Activated CD8-positive, alpha-beta T cell treated with anti-CD3 and anti-CD28 coated beads, Interleukin-2, amount 10 ng/mL, durations not matched to agents 7 days and 5 days (primary cell): ENCODE measurements at places on chromosomes 13 and 19. TPM values are rescaled to one million over a fixed set of nuclear protein-coding genes. Genes with fewer than 3 reads are reported as not detected.

ERICH6B gene
- not detected for total RNA-seq

- no peaks in the 10 kb centered on the region for H3K27me3 ChIP-seq
- DNase-seq = no peak
- H3K4me1 ChIP-seq = no peaks in the 10 kb centered on the region
- no peak overlapping the region for H3K27ac ChIP-seq
Observed at GRCh38 chr19:6213266-6213595, 66.5 kb downstream of the MLLT1 start.

PABPC3 gene
- total RNA-seq = 0.63 TPM

STK11 gene
- 70.8 TPM for total RNA-seq

CD33 gene
- 2.3 TPM for total RNA-seq

ZNF560 gene
- 0.40 TPM for total RNA-seq

DNA sequence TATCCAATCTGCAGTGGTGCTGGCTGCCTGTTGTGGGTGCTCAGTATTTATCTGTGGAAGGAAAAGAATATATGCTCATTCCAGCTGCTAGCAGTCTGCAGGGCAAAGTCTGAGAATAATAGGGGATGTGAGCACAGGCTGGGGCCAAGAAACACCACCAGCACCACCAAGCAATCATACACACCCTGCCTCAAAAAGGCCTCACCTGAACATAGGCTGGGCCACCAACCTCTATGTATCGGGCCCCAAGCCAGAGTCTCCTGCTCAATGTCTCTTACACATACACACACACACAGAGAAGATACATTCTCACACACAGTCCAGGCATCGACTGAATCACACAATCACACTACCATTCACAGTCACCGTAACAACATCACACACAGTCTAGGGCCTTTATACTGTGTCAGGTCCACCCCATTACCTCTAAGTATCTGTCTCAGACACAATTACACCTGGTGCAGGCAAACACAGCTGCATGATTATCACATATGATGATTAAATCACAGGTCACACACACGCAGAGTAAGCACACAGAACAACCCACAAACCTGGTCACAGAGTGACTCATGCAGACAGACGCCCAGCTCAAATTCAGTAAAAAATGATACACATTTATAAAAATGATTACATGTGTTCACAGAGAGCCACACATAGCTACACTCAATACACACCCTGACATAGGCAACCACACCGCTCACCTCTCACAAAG is 1.3 kb upstream of the ZSCAN22 start:
- H3K4me3 ChIP-seq = no peak overlapping the region
- no peak overlapping the region for H3K27ac ChIP-seq
- H3K4me1 ChIP-seq = peaks cover 9% of the 10 kb centered on the region
- no peaks in the 10 kb centered on the region for H3K27me3 ChIP-seq

KIR2DL3 gene
- total RNA-seq = 0.24 TPM

AMH gene
- total RNA-seq = 10.3 TPM

DNA sequence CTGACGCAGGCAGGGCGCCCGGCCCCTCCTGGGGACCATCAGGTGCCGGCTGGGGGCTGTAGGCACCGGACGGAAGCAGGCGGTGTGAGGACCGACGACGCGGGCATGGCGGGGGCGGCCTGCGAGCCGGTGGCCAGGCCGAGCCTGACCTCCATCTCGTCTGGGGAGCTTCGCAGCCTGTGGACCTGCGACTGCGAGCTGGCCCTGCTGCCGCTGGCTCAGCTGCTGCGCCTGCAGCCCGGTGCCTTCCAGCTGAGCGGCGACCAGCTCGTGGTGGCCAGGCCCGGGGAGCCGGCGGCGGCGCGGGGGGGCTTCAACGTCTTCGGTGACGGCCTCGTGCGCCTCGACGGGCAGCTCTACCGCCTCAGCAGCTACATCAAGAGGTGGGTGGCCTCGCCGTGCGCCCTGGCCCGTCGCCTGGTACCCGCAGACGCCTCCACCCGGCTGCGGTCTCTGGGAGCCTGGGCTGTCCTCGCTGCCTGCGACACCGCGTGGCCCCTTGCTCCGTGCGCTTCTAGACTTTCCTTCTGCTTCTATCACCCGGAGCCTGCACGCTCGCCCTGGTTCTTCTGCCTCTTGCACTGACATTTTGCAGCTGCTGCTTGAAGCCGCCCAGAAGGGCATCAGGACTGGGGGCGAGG is 460 bp downstream of the MEDAG start:
- peaks cover 15% of the 10 kb centered on the region for H3K4me1 ChIP-seq
- peaks cover 2% of the 10 kb centered on the region for H3K36me3 ChIP-seq
- H3K4me3 ChIP-seq = no peak overlapping the region
- DNase-seq = no peak

DNA sequence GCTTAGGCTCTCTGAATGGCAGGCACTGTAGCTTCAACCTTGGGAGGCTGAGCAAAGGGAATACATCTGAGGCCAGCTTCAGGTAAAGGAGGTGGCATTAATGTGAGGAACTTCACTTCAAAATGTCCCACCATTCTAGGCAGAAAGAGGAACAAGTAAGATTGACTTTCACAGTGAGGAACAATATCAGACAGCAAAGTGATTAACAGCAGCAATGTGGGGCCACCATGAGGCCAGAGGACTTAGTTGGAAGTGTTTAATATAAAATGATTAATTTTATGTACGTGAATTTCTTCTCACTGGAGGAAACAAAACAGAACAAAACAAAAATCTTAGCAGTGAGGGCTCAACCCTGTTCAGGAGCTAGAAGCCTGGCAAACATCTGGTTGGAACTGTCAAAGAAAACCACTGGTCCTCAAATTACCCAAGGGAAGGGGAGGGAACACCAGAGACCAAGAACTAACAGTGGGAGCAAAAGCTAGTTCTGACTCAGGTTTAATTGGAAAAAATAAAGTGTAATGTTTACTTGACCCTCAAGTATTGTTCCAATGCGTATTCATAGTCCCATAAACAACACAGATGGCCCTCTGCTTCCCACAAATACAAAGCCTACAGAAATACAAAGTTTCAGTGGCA is 43.9 kb upstream of the FRY start:
- DNase-seq = no peak
- peaks cover 3% of the 10 kb centered on the region for H3K27me3 ChIP-seq
- no peaks in the 10 kb centered on the region for H3K4me1 ChIP-seq
- H3K4me3 ChIP-seq = no peak overlapping the region
- no peak overlapping the region for H3K27ac ChIP-seq

DNA sequence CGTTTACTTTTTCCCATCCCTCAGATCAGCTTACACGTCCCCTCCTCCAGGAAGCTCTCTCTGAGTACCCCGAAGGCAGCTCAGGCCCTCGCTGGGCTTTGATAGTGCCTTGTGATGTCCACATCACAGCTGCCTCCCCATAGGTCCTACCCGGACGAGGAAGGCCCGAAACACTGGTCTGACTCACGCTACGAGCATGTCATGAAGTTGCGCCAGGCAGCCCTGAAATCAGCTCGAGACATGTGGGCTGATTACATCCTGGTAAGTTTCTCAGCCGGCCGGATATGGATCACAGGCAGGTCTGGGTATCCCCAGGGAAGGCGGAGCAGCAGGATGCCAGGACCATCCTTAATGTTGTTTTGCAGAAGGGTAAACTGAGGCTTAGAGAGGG is 4.8 kb downstream of the COLGALT1 start:
- peaks cover 16% of the 10 kb centered on the region for H3K4me1 ChIP-seq
- H3K27me3 ChIP-seq = no peaks in the 10 kb centered on the region
- H3K36me3 ChIP-seq = peaks cover 43% of the 10 kb centered on the region
- no peak overlapping the region for H3K27ac ChIP-seq
- no peak for DNase-seq
- H3K4me3 ChIP-seq = no peak overlapping the region

GRCh38 chr19:47726467-47726866 is 13.2 kb downstream of the EHD2 start:
- no peaks in the 10 kb centered on the region for H3K36me3 ChIP-seq
- no peak overlapping the region for H3K27ac ChIP-seq
- H3K4me1 ChIP-seq = peaks cover 17% of the 10 kb centered on the region
- no peak for DNase-seq

GRCh38 chr13:21371011-21371410 is 88.1 kb downstream of the ZDHHC20 start:
- peaks cover 8% of the 10 kb centered on the region for H3K4me1 ChIP-seq
- H3K4me3 ChIP-seq = no peak overlapping the region
- no peak for DNase-seq
- no peak overlapping the region for H3K27ac ChIP-seq
- no peaks in the 10 kb centered on the region for H3K27me3 ChIP-seq
- H3K36me3 ChIP-seq = peaks cover 18% of the 10 kb centered on the region

- no peaks in the 10 kb centered on the region for H3K36me3 ChIP-seq
- no peaks in the 10 kb centered on the region for H3K4me1 ChIP-seq
- peaks cover 4% of the 10 kb centered on the region for H3K27me3 ChIP-seq
- DNase-seq = peak; percentile 15
- no peak overlapping the region for H3K4me3 ChIP-seq
Observed at GRCh38 chr13:113901642-113902041, 37.8 kb upstream of the GAS6 start.

- no peak for DNase-seq
- no peaks in the 10 kb centered on the region for H3K4me1 ChIP-seq
- no peak overlapping the region for H3K4me3 ChIP-seq
- no peaks in the 10 kb centered on the region for H3K36me3 ChIP-seq
- H3K27ac ChIP-seq = no peak overlapping the region
- no peaks in the 10 kb centered on the region for H3K27me3 ChIP-seq
Observed at GRCh38 chr13:77946522-77946921, 27.9 kb upstream of the EDNRB start.

DNA sequence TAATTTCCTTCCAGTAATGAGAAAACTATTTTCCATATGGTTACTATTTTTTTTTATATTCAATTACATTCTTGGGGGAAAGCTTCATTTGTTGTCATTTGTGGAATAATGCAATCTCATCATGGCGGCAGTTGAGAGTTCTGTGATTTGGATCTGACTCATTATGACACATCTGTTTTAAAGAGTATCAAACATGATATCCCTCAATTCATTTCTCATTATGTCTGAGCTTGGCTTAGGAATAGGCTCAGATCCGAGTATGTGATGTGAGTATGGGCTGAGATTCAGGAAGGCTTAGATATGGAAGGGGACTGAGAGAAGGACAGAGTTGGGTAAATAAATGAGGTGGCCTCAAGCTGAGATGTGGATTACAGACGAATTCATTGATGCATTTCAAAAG is 64.4 kb downstream of the POSTN start:
- no peak for DNase-seq
- no peak overlapping the region for H3K27ac ChIP-seq
- no peaks in the 10 kb centered on the region for H3K27me3 ChIP-seq
- no peaks in the 10 kb centered on the region for H3K36me3 ChIP-seq
- H3K4me1 ChIP-seq = no peaks in the 10 kb centered on the region

GRCh38 chr19:15905026-15905425 is 7.2 kb upstream of the CYP4F2 start:
- H3K36me3 ChIP-seq = no peaks in the 10 kb centered on the region
- no peak for DNase-seq
- no peak overlapping the region for H3K27ac ChIP-seq
- no peak overlapping the region for H3K4me3 ChIP-seq
- H3K4me1 ChIP-seq = peaks cover 9% of the 10 kb centered on the region

LPAR6 gene
- 50.3 TPM for total RNA-seq

UBE2L5 gene
- not detected for total RNA-seq

ZNF763 gene
- total RNA-seq = 2.0 TPM

GRCh38 chr13:36840718-36841250 is 21.8 kb downstream of the RFXAP start:
- no peak for DNase-seq
- H3K36me3 ChIP-seq = peaks cover 3% of the 10 kb centered on the region
- no peak overlapping the region for H3K4me3 ChIP-seq
- no peaks in the 10 kb centered on the region for H3K4me1 ChIP-seq
- no peaks in the 10 kb centered on the region for H3K27me3 ChIP-seq

DNA sequence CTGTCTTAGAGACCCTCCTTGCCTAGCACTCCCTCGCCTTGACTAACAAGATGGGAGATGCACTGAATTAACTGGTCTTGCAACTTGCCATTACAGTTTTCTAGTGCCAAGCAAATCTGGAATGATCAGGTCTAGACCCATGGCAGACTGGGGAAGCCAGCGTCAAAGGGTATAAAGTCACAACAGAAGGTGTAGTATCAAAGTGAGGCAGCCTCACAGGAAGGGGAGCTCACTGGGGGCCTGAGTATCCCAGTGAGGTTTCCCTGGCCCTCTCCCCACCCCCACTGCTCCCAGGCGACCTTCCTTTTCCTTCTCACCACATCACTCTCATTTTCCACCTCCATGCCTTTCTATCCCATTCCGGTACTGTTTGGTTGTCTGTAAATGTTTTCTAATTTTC is 83.5 kb upstream of the DOCK9 start:
- no peak for DNase-seq
- no peak overlapping the region for H3K4me3 ChIP-seq
- H3K36me3 ChIP-seq = peaks cover 31% of the 10 kb centered on the region
- H3K27me3 ChIP-seq = no peaks in the 10 kb centered on the region
- H3K4me1 ChIP-seq = peaks cover 55% of the 10 kb centered on the region
- H3K27ac ChIP-seq = no peak overlapping the region

DNA sequence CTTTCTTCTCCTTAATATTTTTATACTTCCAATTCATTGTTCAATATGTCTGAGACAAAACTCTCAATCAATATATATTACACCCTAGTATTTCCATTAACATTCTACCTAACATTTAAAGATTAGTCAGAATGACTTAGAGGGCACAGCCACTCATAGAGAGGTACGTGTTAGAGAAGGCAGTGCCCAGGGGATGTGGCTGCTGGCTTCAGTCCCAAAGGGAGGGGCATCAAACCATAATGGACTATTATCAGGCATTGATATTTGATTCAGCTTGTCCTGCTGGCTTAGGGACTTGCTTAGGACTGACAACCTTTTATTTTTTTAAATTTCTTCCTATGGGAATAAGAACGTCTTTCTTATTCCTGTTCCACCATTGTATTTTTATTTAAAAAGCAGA is 1392.0 kb upstream of the ATXN8OS start:
- H3K4me1 ChIP-seq = no peaks in the 10 kb centered on the region
- no peaks in the 10 kb centered on the region for H3K36me3 ChIP-seq
- no peak overlapping the region for H3K4me3 ChIP-seq
- no peak for DNase-seq
- H3K27me3 ChIP-seq = no peaks in the 10 kb centered on the region
- no peak overlapping the region for H3K27ac ChIP-seq

WDR87 gene
- not detected for total RNA-seq

GRCh38 chr19:16920816-16921529 is 32.2 kb downstream of the F2RL3 start:
- H3K4me1 ChIP-seq = no peaks in the 10 kb centered on the region
- no peak overlapping the region for H3K27ac ChIP-seq
- DNase-seq = no peak
- H3K4me3 ChIP-seq = no peak overlapping the region
